Liver (tissue), 10 donors: ENCODE measurements at places on chromosomes 3 and 15.

- no peak for DNase-seq
These were observed 254.0 kb upstream of the TBL1XR1 start for GRCh38 chr3:177451301-177451750.

DNA sequence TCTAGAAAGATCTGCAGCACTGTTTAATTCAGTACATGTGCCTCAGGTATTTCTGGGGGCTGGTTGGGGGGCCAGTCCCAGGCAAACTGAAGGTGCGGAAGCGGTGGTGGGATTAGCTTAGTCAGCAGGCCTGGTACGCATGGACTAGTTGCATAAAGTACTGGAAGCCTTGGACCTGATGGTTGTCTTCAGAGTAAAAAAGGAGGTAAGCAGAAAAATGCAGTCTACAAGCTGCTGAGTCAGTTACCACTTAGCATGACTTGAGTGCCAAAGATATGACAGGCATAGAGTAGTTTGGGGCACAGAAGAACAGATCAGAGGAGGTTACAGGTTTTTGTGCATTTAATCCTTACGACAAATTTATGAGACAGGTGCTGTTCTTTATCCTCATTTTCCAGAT is 19.9 kb upstream of the GOLGA8J start:
- DNase-seq: no peak

- DNase-seq: no peak
These were observed 17.2 kb downstream of the CPN2 start for GRCh38 chr3:194333981-194334320.

DNA sequence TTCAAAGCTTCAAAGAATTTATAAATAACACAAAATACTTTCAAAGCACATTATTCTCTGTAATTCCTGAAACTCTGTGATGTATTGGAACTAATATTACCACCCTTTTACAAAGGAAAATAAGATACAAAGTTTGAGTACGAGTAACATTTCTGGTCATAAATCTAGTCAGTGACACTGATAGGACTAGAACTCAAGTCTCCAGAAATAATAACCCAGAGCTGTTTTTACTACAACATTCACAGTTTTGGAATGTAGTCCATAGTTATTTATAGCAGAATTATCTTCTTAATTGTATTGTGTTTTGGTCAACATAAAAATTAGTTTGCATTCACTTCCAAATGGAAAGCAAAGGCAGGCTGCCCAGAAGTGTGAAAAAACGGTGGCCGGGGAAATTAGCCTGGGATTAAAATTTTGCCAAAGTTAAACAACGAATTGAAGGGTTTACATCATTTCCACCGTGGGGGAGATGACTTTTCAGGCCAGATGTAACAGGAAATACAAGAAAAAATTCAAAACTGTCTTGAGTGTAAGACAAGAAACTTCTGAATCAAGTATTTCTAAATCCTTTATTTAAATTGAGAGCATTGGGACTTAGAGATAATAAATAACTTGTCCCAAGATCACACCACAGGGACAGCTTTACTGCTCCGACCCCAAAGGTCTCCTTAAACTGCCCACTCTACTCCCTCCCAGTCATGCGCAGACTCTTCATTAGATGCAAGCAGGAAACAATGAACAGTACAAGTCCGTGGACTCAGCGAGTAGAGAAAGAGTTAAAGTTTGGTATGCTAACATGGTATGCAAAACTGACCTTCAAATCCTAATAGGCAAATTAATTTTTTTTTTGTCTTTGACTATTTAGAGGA is 74.3 kb upstream of the VGLL4 start:
- no peak for DNase-seq

DNA sequence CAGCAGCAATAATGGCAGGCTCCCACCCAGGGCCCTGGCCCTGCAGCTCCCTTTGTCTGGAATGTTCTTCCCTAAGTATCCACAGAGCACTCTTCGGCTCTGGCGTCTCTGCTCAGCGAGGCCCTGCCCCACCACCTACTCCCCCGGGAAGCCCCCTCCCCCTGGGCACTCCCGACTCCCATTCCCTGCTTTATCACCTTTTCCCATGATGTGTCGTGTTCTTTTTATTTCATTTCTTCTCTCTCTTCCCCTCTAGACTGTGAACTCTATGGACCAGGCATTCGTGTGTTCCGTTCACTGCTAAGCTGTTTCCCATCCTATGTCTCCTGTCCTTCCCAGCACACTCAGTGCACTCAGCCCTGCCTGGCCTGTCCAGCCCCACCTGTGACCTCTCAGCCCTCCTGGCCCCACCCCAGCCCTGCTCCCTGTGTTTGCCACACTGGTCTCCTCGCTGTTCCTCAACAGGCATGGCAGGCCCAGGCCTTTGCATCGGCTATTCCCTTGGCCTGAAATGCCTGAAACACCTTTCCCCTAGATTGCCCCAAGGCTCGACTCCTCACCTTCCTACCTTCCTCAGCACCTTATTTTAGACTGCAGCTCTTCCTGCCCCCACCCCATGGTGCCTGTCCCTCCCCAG is 107.4 kb downstream of the TPRA1 start:
- no peak for DNase-seq

DNA sequence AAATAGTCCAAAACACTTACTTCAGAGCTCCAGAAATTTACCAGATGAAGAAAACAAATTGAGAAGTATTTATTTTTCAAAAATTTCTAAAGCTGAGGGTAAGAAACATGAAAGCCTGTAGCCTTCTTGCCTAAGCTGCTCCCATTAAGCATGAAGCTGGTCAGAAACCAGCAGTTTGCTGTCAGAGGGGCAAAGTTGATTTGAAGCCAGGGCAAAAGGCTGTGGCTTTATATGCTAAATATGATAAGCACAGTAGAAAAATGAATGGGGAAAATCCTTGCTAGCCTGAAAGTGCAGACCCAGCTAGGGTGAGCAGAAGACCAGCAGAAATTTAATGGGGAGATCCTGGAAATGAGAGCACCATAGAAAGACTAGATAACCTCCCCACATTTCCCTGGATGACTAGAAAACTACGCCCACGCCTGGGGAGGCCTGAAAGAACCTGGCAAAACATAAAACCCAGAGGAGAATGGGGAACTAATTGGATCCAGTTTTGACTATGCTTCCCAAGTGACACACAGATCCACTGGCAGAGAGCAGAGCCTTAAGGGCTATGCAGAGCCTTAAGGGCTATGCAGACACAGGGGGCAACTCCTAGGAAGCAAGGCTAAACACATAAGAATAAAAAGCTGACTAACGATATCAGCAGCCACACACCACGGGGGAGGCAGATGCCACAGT is 43.0 kb upstream of the HEG1 start:
- no peak for DNase-seq

DNA sequence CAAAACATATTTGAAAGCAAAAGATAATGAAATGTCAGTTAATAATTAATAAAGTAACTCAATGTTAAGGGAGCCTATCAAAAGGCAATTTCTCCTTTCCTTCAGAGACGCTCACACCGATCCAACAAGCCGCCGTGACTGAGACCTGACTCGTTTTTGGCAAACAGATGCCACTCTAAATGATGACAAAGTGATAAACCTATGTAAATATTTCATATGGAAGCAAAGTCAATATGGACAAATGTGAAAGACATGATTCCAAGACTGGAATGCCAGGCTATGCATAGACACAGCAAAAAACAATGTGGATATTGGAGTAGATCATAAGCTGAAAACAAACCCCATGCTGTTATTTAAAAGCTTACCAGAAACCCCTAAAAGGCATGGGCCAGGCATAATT is 137.2 kb upstream of the SUCLG2 start:
- DNase-seq: no peak

DNA sequence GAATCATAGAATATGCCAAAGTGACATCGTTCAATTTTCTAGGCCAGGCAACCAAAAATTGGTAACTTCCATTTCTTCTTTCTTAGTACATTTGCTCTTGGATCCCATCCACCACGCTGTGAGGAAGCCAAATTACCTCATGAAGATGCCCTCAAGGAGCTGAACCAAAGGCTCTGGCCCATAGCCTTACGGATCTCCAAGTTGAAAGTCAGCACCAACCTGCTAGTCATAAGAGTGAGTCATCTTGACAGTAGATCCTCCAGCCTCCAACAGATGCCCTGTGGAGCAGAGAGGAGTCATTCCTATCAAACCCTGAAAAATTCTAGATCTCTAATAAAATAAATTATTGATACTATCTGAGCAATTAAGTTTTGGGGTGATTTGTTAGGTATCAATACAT is 322.5 kb upstream of the COL8A1 start:
- no peak for DNase-seq

DNA sequence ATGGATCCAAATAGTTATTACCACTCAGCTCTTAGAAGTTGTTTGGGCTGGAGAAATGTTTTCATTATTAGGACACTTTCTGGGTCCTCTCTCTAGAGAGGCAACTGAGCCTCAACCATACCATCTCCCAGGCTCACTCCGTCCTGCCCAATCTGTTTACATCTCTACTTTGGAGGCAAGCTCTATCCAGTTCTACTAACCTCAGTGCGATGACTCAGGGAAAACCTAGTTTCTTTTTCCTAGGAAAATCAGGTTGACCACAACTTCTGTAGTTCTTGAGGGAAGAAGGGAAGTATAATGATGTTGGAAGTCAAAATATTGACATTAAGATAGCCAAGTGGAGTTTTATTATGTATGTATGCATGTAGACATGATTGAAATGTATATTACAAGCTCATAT is 40.4 kb downstream of the LPP start:
- no peak for DNase-seq

DNA sequence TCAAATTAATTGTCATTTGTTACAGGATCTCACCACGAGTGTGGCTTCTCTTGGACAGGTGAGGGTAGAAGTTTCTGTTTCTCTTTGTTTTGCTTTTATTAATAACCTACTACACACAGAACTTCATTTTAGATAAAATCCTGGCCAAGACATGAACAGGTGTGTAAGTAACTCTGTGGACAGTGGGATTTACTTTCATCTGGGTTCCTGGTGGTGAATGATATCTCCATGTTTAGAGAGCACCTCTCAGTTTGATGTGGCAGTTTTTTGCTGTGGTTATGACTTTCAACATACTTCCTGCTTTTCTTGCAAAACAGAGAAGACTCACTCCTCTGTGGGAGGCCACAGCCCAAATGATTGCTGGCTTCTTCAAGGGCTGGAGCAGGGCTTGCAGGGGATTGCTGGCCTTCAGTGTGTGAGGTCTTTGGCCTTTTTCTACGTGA is 71.1 kb upstream of the XCR1 start:
- DNase-seq: no peak

- no peak for DNase-seq
These were observed 41.3 kb downstream of the ST6GAL1 start for GRCh38 chr3:186971578-186971977.

DNA sequence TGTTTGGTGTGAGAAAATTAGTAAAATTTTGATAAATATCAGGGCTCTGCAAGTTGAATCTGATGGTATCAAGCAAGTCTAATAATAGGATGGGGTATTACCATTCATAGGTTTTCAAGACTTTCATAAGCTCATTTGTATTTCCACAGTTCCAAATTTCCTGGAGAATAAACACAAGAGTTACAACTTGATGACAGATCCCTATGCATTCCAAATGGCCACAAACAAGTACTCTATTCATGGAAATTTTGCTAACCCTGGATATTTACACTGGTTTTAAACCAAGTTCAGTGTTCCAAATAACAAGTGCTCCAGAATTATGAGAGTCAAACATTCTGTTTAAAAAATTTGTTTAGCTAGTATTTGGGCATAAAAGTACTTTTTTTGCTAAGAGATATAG is 75.0 kb upstream of the CNTN6 start:
- DNase-seq: no peak
